Mucosa of descending colon (tissue), 3 donors: ENCODE measurements at places on chromosomes 1 and 21.
A peak's percentile ranks its signal among the peaks of the same experiment; 100 is the strongest.

GRCh38 chr1:7209336-7209735 lies 424.1 kb downstream of the CAMTA1 start:
- DNase-seq: no peak

DNA sequence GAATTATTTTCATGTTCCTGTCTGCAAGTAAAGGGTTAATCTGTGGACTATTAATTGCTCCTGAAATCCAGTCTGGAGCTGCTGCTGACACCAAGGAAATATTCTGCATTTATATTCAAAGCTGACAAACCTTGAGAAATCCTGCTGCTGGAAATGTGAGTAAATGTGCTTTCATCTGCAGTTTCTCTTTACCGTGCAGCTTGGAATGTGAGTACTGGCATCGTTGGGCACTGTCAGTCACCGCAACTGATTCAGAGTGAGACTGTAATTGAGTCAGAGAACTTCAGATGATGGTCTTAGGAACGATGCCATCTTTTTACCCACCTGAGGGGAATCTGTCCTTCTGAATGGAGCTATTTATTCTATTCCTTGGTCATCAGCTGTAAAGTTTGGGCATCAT lies 420.6 kb downstream of the SIPA1L2 start:
- DNase-seq: no peak

DNA sequence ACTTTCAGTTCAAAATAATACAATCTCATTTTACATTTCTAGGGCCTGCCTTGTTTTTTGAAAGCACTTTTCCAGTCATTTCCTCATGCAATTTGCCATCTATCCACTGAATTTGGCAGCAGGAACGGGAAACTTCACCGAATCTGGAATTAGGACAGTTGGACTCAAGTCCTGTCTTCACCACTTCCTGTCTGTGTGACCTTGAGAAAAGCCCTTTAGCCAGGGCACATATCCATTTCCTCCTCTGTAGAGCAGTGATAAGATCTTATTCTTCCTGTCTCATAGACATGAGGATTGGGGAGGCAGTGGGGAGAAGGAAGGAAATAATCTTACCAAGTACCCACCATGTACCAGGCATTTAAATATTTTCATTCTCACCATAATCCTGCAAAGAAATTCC lies 12.0 kb downstream of the VAV3 start:
- DNase-seq: no peak

DNA sequence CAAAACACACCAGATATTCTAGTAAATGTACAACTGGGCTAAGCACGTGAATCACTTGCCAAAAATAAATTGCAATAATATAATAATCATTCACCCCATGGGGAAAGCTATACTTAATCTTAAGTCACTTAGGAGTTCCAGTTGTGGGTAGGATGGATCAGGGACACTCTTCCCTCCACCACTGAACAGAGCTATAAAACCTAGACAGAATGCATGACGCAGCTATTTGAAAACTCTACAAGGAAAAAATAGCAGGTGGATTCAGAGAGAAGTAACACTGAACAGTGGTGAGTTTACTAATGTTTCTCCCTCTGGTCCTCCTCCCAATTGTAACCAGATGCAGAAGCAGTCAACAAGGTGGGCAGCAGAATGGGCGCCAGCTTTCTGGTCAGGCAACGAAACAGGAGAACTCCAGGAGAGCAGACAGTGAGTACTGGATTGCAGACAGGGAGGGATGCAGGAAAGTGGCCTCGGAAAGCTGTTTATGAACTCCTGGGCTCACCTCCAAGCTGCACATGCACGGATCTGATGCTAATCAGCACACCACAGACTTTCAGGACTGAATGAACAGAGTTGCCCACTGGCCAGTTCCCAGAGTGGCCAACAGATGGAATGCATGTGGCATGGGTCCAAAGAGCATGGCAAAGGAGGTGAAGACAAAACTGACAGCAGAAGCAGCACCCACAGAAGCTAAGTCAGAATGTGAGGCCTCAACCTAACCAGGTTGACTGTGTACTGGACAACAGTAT lies 41.4 kb downstream of the TARBP1 start:
- no peak for DNase-seq

DNA sequence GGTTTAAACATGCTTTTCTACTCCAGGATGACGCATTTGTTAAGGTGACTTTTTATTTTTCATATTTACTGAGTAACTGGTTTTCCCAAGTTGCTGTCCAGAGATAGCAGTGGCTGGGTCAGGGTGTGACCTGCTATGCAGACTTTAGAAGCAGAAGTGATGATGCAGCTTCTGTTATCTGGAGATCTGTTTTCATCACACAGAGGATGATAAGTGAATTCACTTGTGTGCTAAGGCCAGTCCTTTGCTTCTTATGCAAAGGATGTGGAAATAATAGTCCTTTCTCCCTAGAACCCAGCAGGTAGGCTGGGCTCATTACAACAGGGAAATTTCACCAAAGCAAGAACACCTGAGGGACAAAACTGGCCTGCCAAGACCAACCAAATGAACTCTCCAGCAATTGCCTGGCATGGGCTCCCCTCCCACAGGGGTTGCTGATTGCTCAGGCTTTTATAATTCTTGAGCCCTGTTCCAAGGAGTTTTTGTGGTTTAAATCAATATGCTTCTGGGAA lies 97.8 kb upstream of the LPGAT1 start:
- no peak for DNase-seq

DNA sequence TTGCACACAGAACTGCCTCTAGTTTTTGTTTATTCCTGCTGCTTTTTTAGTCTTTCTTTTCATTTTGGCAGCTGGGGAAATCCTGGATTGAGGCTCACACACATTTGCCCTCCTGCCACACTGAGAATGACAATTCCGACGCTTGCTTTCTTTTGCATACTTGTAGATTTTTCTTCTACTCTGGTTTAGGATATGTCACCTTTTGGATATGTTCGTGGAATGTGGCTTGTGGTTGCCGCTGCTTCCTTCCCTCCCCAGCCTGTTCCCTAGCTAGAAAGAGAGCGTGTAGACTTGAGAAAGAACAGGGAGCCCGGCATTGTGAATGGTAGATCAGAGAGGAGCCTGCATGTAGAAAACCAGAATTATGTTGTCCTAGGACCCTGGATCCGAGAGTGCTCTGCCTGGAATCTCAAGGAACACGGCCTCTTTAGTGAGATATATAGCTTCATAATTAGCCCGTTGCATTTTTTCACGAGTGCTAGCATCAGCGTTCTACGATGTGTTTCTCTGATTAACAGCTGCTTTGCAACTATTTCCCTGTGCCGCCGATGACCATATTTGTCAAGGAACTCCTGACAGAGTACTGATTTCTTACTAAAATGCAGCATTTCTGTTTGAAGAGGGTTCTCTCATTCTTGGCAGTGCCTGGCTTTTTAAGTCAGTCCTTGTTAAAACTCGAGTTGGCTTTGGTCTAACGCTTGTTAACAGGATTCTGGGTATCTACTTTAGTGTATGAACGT lies 56.2 kb downstream of the PEX14 start:
- DNase-seq: no peak

DNA sequence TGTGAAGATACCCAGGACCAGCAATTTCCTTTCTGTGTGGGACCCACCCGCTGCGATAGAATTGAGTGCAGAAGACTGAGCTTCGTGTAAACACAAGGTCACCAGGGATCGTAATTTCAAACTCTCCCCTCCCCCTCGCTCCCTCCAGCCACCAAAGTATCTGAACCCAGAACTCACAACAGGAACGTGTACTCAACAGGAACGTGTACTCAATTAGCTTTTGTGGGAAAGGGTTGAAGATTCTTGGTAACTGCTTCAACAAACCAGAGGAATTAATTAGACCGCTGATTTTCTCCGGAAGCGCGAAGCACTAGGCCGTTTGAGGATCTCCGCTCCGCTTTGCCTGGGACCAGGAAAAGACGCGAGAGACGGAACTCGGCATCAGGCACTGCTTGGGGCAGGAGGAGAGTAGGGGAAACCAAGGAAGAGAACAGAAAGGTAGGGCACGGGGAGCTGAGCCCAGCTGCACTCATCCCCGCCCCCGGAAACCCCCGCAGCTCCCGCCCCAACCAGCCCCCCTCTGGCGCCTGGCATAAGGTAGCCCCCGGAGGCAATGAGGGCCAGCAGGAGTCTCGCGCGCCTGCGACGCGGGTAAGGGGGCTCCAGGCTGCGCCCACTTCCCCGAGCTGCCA lies 453 bp downstream of the DRAM2 start:
- DNase-seq: peak; percentile 74

GRCh38 chr1:20229171-20229570 lies 42.9 kb upstream of the PLA2G2C start:
- DNase-seq: no peak

- no peak for DNase-seq
These were observed 164.2 kb downstream of the HIVEP3 start for GRCh38 chr1:41754540-41754939.

DNA sequence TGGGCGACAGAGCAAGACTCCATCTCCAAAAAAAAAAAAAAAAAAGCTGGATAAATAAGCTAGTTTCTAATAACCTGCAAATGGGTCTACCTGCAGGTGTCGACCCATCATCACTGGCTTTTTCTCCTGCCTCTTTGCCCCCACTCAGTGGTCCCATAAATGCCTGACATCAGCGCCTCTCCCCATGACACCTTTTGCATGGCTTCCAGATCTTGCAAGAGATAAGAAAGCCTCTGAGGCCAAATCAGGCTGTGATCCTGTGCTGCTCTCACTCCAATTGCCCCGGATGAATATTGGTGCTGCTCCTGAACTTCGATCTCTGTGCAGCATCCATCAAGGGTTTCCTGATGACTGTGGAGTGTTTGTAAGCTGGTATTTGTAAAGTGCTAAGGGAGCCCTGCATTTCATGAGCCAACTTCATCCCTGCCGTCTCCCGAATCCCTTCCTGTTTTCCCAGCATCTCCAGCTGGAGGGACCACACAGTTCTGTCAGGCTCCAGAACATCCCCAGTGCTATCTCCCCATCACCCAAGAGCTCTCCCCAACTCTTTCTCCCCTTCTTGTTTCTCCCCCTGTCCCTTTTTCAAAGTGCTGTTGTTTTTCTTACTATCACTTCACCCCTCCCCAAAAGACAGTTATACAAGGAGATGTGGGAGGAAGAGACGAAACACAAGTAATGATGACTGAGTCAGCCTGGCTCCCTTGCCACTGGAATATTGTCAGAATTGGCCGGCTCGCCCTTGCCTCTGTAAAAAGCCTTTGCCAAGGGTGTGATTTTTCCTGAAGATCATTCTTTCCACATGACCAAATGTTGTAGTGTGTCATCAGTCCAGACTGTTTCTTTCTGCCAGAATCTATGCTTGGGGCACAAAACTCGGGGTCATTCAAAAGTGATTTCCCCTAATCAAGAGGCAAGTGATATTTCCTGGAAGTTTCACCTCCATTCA lies 2.8 kb upstream of the EFHD2 start:
- DNase-seq: no peak

GRCh38 chr1:200873116-200873670 lies 412 bp downstream of the GPR25 start:
- DNase-seq: peak; percentile 45

- peak; percentile 19 for DNase-seq
These were observed 218.0 kb upstream of the GALNT2 start for GRCh38 chr1:229848752-229849677.

DNA sequence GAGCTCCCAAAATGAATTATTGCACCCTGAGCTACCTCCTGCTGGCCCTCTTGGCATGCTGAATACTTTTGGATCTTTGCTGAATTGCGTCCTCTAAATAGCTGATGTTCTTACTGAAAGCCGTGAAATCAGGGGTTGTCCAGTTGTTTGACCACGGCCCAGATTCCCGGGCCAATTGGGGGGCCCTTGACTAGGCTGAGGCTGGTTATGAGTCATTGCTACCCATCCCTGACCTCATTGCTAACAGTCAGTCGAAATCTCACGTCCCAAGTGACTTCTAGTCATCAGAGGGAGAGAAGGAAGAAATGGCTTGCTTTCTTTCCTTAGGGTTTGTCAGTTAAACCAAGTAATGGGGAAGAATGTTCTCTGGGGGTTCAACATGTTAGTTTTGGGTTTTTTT lies 37.4 kb downstream of the SMYD2 start:
- no peak for DNase-seq

DNA sequence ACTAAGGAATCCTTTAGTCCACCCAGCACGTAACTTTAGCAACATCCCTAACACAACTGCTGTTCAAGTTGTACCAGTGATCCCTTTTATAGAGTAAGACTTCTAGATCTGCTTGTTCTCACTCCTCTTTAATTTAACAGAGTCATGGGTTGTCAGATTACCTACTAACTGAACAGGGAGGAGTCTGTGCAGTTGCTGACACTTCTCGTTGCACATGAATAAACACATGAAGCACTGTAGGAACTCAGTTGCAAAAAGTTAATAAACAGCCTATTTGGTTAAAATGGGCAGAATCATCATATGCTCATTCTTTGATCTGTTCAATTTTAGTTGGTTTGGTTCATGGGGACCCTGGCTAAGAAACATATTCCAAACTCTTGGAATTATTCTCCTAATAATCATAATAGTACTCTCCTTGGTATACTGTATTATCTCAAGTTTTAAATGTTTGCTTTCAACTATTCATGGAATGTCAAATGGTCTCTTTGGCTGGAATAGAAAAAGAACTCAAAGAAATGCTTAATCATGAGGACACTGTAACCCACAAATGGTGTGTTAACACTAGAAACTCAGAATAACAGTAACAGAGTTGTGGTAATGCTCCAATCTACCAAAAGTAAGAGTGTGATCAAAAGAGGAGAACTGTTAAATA lies 15.6 kb downstream of the PLPPR5 start:
- DNase-seq: no peak

DNA sequence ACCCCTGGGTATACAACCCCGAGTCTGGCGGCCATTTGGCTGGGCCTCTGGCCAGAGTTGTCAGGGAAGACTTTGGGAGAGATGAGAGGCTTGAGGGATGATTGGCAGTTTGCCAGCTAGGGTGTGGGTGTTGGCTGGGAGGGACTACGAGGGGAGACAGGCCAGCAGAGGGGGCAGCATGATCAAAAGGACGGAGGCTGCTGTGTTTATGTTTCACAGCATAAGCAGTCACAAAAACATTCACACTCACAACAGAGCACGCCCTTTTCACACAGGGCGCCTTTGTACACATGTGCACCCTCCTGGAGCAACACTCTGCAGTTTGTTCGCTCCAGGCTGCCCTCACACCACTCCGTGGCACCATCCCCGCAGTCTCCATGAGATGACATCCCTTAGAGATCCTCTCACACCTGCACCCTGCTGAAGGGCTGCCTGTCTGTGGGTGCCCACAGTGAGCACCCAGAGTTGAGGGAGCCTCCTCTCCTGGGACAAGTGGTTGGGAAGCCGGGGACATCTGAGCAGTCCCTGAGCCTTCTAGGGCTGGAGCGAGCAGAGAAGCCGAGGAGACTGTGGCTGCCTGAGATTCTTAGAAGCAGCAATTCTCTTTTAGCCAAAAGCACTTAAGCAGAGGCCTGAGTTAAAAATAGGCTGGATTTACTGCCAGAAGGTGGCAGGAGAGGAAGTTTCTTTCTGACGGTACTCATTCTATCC lies 15.4 kb downstream of the EFNA3 start:
- DNase-seq: peak; percentile 58

GRCh38 chr1:22325531-22326371 lies 125.9 kb upstream of the ZBTB40 start:
- DNase-seq: peak; percentile 33

DNA sequence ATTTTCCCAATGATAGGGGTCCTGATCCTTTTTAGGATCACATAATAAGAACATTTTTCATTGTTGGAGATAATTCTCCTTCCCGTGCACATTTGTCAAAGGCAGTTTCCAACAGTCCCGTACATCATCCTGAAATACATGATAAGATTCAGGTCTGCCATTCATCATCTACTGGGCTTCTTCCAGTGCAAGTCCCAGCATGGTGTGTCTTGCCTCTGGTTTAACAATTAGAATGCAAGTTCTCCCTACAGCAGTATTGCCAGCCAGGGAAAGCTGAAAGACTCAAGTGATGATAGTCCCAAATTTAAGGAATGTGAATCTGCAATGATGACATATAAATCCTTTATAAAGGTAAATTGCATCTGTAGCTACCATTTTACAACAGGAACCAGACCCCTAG lies 146.2 kb downstream of the DAB1 start:
- DNase-seq: no peak
